Upper lobe of left lung (tissue), 6 donors: ENCODE measurements at places on chromosomes 3 and 15.

DNA sequence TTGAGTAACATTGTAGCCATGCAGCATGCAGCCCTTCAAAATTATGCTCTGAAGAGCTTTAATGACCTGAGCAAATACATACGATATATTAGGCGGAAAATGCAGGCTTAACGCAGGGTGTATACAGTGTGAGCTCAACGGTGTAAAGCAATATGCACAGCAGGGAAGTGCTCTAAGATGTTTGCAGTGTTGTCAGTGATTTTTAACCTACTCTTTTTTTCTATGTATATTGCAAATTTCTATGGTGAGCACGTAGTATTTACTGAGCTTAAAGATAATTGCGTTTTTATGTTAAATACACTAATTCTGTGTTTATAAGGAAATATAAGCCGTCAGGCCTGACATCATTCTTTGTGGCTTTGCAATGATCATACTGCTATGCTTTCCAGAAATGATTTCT is 42.1 kb downstream of the DGKG start:
- DNase-seq, result no peak

- no peak for DNase-seq
Measured at GRCh38 chr15:57015897-57016296, 97.5 kb downstream of the TCF12 start.

DNA sequence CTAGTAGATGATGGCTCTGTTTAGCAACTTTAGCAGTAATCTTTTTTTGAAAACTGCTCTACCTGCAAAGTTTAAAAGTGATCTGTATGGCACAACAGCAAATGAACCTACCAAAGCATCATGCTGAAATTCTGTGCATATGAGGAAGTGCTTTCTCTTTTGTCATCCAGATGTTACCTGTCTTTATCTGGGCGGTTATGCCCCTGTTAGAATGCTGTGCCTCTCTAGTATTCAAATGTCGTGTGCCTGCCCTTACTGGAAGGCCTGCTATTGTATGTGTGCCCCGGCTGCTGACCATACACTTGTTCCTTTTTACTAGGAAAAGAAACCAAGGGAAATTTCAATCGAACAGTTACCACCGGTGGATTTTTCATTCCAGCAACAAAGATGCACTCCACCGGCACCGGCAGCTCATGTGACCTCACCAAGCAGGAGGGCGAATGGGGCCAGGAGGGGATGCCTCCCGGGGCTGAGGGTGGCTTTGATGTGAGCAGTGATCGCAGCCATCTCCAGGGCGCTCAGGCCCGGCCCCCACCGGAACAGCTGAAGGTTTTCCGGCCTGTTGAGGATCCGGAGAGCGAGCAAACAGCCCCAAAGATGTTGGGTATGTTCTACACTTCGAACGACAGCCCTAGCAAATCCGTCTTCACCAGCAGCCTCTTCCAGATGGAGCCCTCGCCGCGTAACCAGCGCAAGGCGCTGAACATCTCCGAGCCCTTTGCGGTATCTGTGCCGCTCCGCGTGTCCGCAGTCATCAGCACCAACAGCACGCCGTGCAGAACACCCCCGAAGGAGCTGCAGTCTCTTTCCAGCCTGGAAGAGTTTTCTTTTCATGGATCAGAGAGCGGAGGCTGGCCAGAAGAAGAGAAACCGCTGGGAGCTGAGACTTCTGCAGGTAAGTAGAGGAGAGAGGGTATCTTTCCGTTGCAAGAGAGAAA is 61.6 kb downstream of the TMEM39A start:
- DNase-seq, result peak; percentile 67

GRCh38 chr3:154926721-154927120 is 153.4 kb upstream of the MME start:
- DNase-seq, result no peak

DNA sequence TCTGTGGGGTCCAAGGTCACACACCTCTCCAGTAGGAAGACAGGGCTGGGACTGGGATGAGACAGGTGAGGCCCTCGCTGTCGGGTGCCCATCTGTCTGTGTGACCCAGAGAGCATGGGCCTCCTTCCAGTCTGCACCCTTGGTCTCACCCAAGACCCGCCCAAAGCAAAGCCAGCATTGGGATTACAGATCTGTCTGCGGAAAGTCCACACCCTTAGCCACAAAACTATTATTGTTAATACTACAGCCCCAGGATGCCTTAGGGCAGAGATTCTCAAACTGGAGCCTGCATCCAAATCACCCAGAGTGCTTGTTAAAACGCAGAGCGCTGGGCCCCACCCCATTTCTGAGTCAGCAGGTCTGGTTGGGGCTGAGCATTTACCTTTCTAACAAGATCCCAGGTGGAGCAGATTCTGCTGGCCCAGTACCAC is 58.5 kb upstream of the ZNF148 start:
- no peak for DNase-seq
